HFFc6 (cell line): ENCODE measurements at places on chromosomes 12 and 14. TPM values are rescaled to one million over a fixed set of nuclear protein-coding genes. Genes with fewer than 3 reads are reported as not detected.

The WNT1 gene
- not detected in 3 replicates for total RNA-seq

The PRB2 gene
- not detected in 3 replicates for total RNA-seq

The FAM186B gene
- total RNA-seq = 0.18 to 0.36 TPM (median 0.26 TPM) in 3 replicates

The PXMP2 gene
- total RNA-seq = 21.0 to 22.6 TPM (median 22.1 TPM) in 3 replicates

The PHETA1 gene
- 11.5 to 15.3 TPM (median 14.6 TPM) in 3 replicates for total RNA-seq

The TAPBPL gene
- 4.3 to 6.8 TPM (median 4.9 TPM) in 3 replicates for total RNA-seq

The VIPAS39 gene
- total RNA-seq = 16.2 to 18.9 TPM (median 16.4 TPM) in 3 replicates

The TPH2 gene
- total RNA-seq = 0.07 TPM in 1 of 3 replicates, not detected in the others

GRCh38 chr12:132560364-132560613 is 50.1 kb downstream of the LRCOL1 start:
- no peak for DNase-seq
- no peaks in the 10 kb centered on the region for H3K4me1 ChIP-seq
- H3K27me3 ChIP-seq = peaks cover 4% of the 10 kb centered on the region
- H3K36me3 ChIP-seq = no peaks in the 10 kb centered on the region; the same call in 1 of the 2 replicates
- H3K27ac ChIP-seq = no peak overlapping the region

DNA sequence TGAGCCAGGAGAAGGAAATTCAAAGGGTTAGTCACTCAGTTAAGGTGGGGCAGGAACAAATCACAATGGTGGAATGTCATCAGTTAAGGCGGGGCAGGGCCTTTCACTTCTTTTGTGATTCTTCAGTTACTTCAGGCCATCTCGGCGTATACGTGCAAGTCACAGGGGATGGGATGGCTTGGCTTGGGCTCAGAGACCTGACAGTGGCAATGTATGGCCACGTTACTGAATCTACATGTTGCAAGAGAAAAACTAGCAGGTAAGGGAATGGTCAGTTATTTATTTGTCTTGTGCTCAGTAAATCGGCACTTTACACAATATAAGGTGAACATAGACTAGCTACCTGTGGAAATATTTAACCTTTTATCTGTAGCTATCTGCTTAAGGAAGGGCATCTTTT is 11.9 kb downstream of the SLCO1B3 start:
- DNase-seq = no peak
- no peak overlapping the region for H3K27ac ChIP-seq
- H3K4me3 ChIP-seq = no peak overlapping the region
- no peaks in the 10 kb centered on the region for H3K27me3 ChIP-seq
- H3K36me3 ChIP-seq = peaks cover 9% of the 10 kb centered on the region; the same call in 1 of the 2 replicates

GRCh38 chr12:77578466-77579220 is 252.1 kb upstream of the NAV3 start:
- H3K27ac ChIP-seq = peak overlapping the region; percentile 5
- H3K36me3 ChIP-seq = no peaks in the 10 kb centered on the region
- DNase-seq = peak; percentile 5
- peak overlapping the region; percentile 40; the same call in 1 of the 2 replicates for H3K4me3 ChIP-seq
- H3K27me3 ChIP-seq = no peaks in the 10 kb centered on the region

DNA sequence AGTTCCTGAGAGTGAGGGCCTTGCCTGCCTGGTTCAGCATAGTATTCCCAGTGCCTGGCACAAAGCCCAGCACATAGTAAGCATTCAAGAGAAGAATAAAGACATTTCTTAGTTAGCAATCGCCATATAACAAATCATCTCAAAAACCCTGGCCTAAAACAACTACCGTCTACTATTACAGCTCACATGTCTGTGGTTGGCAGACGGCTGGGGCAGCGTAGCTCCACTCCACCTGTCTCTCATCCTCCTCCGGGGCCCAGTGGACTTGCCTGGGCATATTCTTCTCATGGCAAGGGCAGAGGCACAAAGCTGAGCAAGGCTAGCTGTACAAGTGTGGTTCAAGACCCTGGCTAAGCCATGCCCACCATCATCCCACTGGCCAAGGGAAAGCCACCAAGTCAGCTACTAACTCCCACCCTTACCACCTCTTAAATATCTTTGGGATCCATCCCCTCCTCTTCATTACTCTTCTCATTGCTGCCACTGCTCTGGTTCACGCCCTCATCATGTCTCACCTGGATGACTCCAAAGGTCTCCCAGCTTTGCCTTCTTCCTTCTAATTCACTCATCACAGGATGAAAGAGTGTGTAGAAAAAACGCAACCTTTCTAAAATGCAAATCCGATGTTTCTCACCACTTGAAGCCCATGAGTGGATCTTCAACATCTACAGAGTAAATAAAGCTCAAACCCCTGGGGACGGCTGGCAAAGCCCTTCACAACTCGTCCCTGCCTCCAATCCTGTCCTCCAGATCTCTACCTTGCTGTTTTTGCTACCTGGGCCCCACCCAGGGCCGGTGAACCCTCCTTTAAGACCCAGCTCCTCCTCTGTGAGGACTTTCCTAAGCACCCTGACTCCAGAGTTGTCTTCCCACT is 10.4 kb downstream of the TMEM229B start:
- H3K36me3 ChIP-seq = no peaks in the 10 kb centered on the region
- peaks cover 26% of the 10 kb centered on the region for H3K27me3 ChIP-seq
- H3K4me3 ChIP-seq = no peak overlapping the region

DNA sequence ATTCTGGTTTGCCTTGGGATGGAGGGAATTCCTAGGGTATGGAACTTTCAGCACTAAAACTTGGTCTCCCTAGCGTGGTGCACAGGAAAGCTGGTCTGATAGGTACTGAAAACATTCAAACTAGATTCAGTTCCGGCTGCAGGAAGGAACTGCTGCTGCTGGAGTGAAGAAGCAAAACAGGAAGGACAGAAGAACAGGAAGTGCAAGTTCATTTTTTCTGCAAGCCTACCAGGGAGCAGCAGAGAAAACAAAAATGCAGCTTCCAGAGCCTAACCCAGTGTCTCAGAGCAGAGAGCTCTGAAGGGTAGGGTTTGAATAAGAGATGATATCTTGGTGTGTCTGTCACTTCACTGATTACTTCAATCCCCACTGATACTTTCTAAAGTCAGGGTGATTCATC is 165.2 kb downstream of the VRK1 start:
- no peak overlapping the region for H3K27ac ChIP-seq
- no peaks in the 10 kb centered on the region for H3K4me1 ChIP-seq
- no peak for DNase-seq
- H3K27me3 ChIP-seq = no peaks in the 10 kb centered on the region

- H3K27me3 ChIP-seq = no peaks in the 10 kb centered on the region; the same call in 1 of the 2 replicates
- H3K36me3 ChIP-seq = peaks cover 6% of the 10 kb centered on the region
- H3K4me3 ChIP-seq = no peak overlapping the region
- no peaks in the 10 kb centered on the region for H3K4me1 ChIP-seq
Measured at GRCh38 chr12:132523576-132524331, 33.8 kb downstream of the FBRSL1 start.

DNA sequence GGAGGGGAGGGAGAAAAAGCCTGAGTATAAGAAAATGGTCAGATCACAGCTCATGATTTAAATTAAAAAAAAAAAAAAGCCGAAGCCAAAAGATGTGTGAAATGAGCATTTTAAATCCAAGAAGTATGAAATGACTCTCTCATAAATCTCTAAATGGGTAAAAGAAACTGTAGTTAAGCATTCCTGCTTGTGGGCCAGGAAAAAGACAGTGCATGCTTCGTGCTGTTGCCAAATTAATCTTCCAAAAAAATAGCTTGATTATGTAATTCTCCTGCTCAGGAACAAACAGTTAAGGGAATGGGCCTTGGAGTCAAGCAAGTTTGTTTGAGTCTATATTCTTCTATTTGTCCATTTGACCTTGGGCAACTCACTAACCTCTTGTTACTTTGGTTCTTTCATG is 325.4 kb upstream of the SEL1L start:
- H3K4me3 ChIP-seq = no peak overlapping the region
- H3K27me3 ChIP-seq = no peaks in the 10 kb centered on the region; the same call in 1 of the 2 replicates
- H3K36me3 ChIP-seq = peaks cover 11% of the 10 kb centered on the region
- no peak for DNase-seq
- no peaks in the 10 kb centered on the region for H3K4me1 ChIP-seq

GRCh38 chr12:123499332-123499731 is 34.2 kb downstream of the RILPL1 start:
- no peak for DNase-seq
- H3K36me3 ChIP-seq = peaks cover 18% of the 10 kb centered on the region
- H3K27me3 ChIP-seq = peaks cover 1% of the 10 kb centered on the region; the same call in 1 of the 2 replicates
